BJ (cell line): ENCODE measurements at places on chromosomes 4 and X.

- DNase-seq = peak; percentile 61
Observed at GRCh38 chrX:45758319-45758718, 557.6 kb upstream of the DIPK2B start.

DNA sequence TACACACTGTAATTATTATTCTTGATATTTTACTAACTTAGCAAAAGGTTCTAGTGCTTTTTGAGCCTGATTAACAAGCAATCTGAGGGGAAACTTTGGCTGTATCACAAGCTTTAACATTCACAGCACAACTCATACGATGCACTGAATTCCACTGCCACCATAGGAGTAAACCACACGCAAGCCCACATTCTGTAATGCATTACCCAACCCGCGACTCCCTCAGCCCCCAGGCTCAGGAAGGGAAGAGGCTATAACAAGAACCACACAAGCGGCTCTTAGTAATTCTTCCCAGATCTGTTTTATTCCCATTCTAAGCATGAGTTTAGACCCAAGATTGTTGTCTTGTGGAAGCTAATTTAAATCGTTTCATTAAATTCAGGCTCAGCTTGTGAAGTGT is 138.5 kb upstream of the TBL1X start:
- no peak for DNase-seq

- no peak for DNase-seq
Observed at GRCh38 chr4:10172278-10172921, 55.8 kb upstream of the WDR1 start.

- no peak for DNase-seq
Observed at GRCh38 chrX:149830192-149830873, 48.6 kb downstream of the MAGEA9 start.

DNA sequence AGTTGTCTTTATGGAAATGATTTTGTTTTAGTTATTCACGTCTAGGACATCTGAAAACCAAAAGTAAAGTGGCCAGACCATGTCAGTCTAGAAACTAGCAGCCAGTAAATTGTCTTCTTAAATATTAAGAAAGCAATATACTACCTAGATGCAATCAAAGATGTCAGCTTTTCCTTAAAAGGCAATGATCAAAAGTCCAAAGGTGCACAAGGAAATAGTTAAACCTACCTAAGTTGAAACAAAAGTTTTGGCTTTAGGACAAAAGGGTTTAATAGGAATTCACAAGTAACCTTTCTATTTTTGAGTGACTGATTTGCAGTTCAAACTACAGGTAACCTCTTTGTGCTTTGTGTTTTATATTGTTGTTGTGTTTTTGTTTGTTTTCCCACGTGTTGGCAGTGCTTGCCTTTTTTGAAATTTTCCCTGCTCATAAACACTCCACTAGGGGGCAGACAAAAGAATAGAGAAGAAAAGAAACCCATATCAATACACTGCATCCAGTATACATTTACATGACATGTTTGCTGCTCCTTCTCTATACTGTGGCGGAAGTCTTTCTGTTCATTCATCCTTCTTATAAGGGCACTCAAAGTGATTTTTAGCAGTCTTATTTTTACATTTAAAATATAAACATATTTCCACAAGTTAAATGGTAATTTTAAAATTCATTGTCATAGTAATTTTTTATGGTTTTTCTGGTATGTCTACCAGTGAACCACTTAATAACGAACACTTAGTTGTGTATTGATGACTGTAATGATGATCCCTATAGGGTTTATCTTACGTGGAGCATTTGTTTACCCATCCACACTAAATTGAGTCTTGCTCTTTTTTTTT is 62.7 kb downstream of the GAB1 start:
- DNase-seq = no peak

DNA sequence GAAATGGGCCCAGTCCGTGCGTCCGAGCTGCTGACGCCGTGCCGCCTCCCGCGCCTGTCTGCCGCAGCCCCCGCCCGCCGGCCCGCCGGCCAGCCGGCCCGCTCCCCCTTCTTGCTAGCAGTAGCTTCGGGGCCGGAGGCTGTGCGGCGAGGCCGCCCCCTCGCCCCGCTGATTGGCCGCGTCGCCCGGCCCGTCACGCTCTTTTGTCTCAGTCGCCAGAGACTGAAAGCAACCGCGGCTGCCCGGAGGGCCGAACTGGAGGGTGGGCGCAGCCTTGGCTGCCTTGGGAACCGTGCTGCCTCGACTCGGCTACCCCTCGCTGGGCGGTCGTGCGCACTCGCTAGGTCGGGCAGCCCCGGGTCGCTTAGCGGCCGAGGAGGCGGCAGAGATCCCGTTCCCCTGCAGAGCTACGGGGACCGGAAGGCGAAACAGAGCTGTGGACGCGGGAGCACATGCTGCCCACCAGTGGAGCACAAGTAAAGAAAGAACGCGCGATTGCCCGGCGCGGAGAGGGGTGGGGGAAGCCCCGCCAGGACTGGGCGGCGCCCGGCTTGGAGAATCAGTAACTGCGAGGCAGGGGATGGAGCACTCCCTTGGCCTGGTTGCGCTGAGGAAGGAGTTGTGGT is at the start of gene ZCCHC18:
Gene ZCCHC18 (plus strand): TSS at position 198 of the 626 bp plus-strand sequence. CDS start 1,589 bp downstream, outside the sequence.
- DNase-seq = no peak

DNA sequence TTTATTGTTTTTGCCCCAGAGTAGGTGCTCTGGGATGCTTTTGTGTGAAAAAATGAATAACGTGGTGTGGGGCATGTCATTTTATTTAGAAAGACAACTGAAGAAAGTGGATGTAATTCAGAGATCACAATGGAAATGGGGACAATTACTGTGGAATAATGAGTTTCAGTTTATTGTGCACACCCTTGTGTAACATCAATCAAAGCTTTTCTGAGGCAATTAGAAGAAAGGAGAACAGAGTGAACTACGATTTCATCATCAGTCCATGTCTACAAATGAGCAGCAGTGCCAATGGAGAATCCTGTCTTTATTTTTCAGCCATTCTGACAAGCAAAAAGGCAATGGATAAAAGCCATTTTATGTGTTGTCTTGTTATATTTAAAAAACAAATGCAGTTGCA is 339.2 kb downstream of the TMA16 start:
- DNase-seq = no peak

- DNase-seq = no peak
Observed at GRCh38 chr4:158182736-158183135, 9.9 kb upstream of the GASK1B start.

- no peak for DNase-seq
Observed at GRCh38 chr4:27094224-27094623, 233.6 kb downstream of the STIM2 start.

GRCh38 chr4:151473521-151474097 is 64.6 kb downstream of the FHIP1A start:
- DNase-seq = no peak

DNA sequence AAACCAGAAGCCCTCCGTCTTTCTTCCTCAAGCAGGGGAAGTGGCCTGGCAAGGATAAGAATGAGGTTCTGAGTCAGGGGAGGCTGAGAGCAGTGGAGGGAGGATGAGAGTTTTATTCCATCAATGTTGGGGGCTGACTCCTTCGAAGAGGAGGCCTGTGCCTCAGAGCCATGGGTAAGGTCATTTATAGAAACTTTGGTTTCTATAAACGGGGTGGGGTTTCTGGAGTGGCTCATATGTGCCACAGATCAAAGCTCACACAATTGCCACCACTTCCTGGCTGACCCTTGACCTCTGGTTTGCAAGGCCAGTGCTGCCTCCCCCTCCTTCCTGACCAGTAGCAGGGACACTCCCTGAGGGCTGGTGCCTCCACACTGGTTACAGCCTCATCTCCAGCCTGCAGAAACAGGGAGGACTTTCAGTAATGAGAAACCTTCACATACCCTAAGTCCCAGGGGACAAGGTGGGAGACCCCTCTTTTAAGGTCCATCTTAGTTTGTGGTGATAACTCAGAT is 166.0 kb downstream of the PDGFRA start:
- no peak for DNase-seq

DNA sequence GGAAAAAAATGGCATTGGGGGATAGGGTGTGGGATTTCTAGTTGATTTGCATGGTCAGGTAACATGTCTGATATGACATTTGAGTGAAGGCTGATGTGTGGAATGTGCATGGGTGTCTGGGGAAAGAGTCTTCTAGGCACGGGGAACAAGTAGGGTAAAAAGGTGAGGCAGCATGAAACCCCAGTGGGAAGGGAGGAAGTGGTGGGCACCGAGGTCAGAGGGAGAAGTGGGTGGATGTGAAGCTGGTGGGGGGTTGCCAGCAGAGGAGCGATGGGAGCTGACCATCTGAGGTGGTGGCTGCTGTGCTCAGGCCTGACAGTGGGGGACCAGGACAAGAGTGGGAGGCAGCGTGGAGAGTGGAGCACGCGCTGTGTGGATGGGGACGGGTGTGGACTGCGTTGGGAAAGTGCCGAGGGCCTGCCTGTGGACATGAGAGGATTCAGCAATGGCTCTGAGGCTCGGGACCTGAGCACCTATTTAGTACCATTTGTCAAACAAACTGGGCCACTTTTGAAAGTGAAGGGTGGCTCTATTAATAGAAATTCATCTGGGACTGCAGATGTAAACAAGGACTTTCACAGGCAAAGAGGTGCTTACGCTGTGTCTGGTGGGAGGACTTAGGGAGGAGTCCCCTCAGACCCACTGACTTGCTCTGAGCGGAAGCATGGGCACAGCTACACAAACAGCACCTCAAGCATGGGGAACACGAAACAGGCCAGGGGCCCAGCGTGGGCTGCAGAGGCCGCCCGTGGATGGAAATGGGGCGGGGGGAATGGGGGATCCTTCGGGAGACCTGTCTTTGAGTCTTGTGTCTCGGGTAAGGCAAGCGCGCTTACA is 16.7 kb upstream of the S100P start:
- DNase-seq = no peak

DNA sequence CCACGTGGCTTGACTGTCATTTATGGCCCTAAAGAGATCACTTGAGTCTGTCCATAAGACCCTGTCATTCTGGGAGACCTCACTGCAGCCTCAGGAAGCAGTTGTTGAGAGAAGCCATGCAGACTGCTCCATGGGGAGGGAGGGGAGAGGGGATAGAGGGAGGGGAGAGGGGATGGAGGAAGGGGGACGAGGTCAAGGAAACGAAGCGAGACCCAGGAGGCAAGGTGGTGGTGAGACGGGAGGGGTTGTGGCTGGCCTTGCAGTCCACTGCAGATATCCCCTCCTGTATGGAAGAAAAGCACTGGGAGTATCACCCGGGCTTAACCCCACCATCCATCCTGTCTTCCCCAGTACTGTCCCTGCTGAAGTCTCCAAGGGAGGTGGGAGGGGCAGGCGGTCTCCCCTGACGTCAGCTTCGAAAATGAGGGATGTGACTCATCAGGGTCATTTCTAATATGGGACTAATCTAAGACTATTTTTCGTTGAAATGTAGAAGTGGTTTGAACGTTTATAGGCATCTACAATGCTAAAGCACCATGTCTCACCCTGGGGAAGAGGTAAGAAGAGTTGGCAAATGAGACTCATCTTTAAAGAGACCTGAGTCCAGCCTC is 5.6 kb downstream of the TMEM255A start:
- DNase-seq = no peak

- peak; percentile 48 for DNase-seq
Observed at GRCh38 chrX:38214551-38215531, 5.8 kb downstream of the SRPX start.

- DNase-seq = no peak
Observed at GRCh38 chr4:55729351-55730279, 90.0 kb upstream of the EXOC1L start.

DNA sequence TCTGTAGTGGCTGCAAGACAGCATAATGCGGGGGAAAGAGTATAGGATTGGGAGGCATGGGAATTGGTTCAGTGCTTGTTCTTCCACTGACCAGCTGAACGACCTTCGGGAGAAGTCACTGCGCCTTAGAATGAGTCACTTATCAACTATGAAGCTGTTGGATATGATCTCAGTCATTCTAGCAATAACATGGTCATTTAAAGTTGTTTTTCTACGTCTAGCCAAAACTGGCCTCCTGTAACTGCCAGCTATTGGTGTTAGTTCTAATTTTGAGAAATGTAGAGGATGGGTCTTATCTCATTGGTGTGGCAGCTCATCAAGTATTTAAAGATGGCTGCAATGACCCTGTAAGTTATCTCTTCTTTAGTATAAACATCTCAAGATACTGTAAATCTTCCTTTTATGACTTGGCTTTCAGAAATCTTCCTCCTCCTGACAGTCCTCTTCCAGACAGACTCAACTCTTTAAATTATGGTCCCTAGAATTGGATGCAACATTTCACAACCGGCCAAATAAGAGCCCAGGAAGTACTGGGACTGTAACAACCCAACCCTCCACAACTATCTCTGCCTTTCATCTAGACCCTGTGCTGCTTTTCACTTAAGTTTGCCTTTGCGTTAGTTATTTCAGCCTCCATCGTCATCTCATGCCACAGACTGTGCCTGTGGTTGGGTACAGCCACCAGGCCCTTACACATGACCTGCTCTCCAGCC is 243.3 kb downstream of the CBR4 start:
- DNase-seq = no peak

DNA sequence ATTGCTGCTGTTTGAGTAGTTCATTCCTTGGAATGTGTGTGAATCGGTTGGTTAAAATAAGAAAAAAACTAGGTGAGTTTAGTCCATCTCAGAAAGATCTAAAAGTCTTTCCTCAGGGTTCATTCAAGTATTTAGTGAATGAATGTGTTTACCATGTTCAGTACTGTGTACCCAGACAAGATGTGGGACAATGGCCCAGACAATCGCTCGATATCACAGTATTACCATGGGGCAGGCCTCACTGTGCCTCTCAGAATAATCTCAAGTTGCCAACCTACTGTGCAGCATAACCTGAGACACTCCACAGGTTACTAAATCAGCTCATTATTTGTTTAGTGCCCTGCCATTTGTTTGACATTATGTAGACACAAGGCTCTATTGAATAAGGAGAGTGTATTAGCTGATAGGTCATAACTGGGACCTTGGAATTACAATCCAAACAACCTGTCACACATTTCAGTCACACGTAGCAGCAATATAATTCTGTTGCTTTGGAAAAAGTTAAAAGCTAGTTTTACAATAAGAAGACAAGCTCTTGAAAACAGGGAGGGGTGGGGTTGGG is 24.9 kb upstream of the AMOT start:
- no peak for DNase-seq

GRCh38 chr4:186666252-186666651 is 57.4 kb downstream of the FAT1 start:
- no peak for DNase-seq

GRCh38 chrX:39820938-39821708 is 276.6 kb downstream of the BCOR start:
- DNase-seq = no peak

DNA sequence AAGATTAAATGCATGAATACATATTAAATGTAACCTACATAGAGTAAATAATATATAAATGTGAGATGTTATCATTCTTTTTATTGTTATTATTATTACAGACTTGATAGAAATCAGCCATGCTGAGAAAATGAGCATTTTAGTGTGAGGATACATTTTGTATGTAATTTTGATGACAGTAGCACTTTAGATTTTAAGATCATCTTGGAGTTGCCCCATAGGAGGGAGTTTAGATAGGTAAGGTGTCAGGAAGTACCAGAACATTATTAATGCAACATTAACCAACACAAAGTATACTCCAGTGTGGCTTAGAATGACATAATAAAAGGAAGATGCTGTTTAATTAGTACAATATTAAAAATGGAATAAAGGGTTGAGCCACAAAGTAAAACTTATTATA is 8.4 kb downstream of the TMPRSS11A start:
- DNase-seq = no peak
